ENCODE measurements at places on chromosomes 6 and 20.
A peak's percentile ranks its signal among the peaks of the same experiment; 100 is the strongest.

- DNase-seq, result no peak
Observed at GRCh38 chr6:168507297-168507696, 66.3 kb downstream of the SMOC2 start.

- DNase-seq, result no peak
Observed at GRCh38 chr20:20812136-20812535, 99.7 kb upstream of the RALGAPA2 start.

DNA sequence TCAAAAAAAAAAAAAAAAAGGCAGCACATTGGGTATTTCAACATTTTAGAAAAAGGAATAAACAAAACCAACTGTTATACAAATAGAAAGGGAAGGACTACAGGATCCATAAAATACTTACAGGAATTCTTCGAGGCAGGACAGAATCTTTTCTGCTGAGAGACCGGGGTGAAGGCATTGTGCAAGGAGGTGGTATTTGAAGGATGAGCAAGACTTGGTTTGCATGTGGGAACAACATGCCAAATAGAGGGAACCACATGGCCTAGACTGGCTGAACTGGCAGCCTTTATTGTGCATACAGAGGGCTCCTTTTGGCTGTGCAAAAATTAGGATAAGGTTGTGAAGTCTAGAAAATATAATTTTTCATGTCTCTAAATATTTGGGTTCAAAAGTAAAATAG, 62.9 kb downstream of the SCAND1 start:
- no peak for DNase-seq

DNA sequence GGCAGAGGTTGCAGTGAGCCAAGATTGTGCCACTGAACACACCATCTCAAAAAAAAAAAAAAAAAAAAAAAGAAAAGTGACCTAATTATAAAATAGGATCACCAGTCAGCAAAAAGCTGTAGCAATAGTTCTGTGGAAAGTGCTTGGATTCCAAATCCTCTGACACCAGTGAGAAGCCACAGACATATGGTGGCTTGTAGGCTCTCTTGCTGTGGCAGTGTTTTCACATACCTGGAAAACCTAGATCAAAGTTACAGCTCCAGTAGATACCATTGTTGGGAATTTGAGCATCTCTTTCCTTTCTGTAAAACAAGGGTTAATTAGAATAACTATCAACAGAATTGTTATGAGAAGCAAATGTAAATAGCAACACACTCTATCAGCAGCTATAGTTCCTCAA, 4.1 kb downstream of the CCDC170 start:
- no peak for DNase-seq

DNA sequence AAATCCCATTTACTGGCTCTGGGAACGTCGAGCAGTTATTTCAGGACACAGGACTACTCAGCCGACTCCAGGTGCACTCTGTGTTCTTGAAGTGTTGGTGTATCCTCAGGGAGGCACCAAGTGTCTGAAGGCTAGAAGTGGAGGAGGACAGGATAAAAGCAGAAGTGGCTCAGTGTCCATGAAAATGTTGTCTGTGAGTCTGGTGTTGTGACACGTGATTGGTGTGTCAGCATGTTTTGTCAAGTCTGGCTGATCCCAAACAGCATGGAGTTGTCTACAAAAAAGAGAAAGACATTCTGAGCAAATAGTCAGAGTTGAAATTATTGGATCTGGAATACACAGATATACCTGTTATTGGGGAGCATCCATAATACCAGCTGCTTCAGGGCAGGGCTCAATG, 30.3 kb downstream of the SCGN start:
- no peak for DNase-seq

DNA sequence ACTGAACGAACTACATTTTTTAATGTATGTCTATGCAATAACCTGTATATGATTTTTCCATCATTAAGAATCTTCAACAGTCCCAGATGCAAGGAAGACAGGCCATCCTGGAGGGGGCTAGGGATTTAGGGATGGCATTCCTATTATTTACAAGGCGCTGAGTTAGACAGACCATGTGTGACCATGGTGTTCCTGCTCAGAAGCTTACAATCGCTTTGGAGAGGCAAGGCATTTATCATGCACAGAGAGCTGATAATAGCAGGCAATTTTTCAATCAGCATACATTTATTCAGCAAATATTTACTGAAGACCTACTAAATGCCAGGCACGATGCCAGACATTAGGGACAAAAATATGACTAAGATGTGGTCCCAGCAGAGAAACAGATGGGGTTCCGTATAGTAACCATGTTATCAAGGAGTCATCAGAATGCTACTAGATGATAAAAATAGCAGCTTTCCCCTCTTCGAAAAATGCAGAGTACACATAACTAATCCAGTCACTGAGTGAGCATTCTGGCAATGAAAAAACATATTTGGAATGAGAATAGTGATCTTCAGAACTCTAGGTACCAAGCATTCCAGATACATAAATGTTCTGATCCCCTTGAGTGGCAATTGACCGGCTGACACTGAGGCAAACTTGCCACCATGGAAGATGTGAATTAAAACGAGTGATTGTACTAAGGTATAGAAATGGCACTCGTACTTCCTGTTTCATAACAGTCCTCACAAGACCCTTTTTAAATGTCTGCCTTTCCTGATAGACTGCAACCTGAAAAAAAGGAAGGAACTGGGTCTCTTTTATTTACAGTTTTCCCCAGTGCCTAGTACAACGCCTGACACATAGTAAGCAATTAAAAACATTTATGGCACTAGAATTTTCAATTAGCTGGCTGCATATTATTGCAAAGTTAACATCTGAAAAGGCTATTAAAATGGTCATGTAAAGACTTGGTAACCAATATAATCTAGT, 135.7 kb downstream of the ATXN1 start:
- DNase-seq, result no peak

DNA sequence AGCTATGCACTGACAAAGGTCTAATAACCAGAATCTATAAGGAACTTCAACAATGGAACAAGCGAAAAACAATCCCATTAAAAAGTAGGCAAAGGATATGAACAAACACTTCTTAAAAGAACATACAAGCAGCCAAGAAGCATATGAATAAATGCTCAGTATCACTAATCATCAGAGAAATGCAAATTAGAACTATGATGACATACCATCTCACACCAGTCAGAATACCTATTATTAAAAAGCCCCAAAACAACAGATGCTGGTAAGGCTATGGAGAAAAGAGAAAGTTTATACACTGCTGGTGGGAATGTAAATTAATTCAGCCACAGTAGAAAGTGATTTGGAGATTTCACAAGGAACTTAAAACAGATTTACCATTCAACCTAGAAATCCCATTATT, 211.8 kb downstream of the EDN1 start:
- no peak for DNase-seq

GRCh38 chr20:38152621-38153221, 12.3 kb downstream of the TGM2 start:
- DNase-seq, result peak; percentile 78

DNA sequence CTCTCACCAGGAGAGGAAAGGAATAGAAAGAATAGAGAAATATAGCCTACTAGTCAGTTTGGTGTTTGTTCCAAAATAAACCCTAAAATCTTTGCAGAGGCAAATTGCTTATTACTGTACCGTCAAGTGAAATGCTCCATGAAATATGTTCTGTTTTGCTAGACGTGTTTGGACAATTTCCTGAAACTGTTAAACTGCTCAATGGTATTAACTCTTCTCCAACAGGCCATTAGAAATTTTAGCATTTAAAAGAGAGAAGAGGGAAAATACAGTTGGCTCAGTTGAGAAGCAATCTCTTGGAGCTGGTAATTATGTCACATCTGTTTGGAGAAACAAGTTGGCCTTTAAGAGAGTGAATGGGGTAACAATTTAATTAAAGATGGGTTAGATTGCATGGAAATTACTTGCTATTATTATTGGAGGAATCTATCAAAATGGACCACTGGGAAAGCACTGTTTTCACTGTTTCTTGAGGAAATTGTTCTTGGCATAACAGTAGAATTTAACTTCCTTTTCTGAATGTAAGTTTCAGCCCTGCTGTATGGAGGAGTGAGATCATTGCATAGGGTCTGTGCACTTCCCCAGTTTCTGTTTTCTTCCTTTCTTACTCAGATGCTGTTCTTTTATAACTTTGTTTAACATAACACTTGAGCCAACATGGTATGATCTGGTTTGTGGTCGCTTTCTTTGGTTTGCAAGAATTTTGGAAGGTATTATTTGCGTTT, 373.6 kb downstream of the PLCB1 start:
- DNase-seq, result no peak

GRCh38 chr6:116840091-116840490, 11.2 kb upstream of the GPRC6A start:
- DNase-seq, result no peak

- no peak for DNase-seq
Observed at GRCh38 chr6:70412252-70413113, 825 bp upstream of the FAM135A start.

- DNase-seq, result no peak
Observed at GRCh38 chr20:58616411-58616810, 34.7 kb upstream of the STX16 start.

- no peak for DNase-seq
Observed at GRCh38 chr20:19544684-19545083, 213.4 kb upstream of the RIN2 start.

DNA sequence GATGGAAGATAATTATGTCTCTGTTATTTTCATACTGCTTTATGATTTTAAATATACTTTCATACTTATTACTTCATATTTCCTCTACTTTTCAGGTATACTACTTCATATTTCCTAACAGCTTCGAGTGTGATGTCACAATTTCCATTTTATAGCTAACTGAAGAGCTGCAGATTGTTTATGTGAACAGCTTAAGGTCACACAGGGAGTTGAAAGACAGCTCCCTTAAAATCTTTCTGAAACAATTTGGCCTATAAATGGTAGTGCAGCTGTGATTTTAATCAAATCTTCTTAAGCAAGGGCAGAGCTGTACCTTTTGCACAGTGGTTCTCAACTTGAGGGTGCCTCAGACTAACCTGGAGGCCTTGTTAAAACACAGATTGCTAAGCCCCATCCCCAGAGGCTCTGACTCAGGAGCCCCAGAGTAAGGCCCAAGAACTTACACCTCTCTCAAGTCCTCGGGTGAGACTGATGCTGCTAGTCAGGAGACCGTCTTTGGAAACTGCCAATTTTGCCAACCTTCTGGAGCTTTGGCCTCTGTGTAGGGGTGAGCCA, 347.0 kb upstream of the HSF2 start:
- no peak for DNase-seq
